ENCODE measurements at places on chromosomes 4 and X.
A peak's percentile ranks its signal among the peaks of the same experiment; 100 is the strongest.

GRCh38 chr4:1855333-1856070 is 454 bp downstream of the LETM1 start:
- no peak for DNase-seq

DNA sequence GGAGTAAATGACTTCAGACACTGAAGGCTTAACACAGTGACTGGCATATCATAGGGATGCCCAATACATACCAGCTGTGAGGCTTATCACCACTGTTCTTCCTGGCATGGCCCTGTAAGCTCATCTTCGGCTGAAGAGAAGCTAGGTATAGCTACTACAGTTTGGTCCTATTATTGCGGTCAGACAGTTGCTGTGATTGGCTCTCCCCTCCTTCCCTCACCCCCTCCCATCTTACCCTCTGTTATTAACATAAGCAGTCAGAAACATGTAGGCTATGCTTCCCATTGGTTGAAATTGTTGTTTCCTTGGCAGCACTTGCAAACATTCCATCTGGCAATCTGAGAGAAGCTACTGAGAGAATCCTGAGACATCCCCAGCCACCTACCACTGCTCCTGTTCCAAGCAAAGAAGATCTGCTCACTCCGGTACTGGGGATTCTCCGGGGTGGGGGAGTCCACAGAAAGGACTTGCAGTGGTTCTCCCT is at the start of gene AKAP14:
Gene AKAP14 (plus strand): TSS at position 51 of the 484 bp plus-strand sequence. CDS start 7,331 bp downstream, outside the sequence.
- DNase-seq, result peak; percentile 34

GRCh38 chr4:22670956-22671355 is 21.8 kb upstream of the GBA3 start:
- no peak for DNase-seq

GRCh38 chr4:56976837-56977320 is 527 bp downstream of the NOA1 start:
- no peak for DNase-seq

DNA sequence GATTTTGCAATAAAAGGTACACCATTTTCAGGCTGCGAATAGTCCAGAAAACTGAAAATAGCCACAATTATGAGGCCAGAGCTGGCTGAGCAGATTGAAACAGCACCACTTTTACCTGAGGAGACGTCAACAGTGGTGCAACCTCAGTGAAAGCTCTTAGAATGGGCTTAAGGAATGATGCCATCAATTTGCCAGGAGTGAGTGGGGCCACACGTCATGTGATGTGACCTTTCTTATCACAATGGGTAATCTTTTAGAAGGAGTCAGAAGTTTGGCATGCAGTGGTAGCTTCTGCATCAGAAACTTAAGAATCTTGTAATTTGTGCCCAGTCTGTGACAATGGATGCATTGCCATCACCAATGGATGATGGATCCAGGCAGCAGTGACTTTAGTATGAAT is 27.6 kb downstream of the ZNF81 start:
- DNase-seq, result no peak

DNA sequence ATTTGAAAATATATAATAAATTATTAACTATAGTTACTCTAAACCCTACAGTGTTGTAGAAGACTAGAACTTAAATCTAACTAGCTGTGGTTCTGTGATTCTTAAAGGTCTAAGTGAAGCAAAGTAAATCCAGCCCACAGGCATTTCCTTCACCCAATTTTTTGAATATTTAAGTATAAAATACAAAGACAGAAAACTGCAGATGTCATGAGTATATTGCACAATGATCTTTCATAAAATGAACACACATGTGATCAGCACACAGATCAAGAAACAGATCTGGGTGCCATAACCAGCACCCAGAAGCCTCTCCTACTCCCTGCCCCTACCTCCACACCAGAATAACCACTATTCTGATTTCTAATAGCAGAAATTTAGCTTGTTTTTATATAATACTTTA is 82.9 kb downstream of the CAMK2D start:
- no peak for DNase-seq

DNA sequence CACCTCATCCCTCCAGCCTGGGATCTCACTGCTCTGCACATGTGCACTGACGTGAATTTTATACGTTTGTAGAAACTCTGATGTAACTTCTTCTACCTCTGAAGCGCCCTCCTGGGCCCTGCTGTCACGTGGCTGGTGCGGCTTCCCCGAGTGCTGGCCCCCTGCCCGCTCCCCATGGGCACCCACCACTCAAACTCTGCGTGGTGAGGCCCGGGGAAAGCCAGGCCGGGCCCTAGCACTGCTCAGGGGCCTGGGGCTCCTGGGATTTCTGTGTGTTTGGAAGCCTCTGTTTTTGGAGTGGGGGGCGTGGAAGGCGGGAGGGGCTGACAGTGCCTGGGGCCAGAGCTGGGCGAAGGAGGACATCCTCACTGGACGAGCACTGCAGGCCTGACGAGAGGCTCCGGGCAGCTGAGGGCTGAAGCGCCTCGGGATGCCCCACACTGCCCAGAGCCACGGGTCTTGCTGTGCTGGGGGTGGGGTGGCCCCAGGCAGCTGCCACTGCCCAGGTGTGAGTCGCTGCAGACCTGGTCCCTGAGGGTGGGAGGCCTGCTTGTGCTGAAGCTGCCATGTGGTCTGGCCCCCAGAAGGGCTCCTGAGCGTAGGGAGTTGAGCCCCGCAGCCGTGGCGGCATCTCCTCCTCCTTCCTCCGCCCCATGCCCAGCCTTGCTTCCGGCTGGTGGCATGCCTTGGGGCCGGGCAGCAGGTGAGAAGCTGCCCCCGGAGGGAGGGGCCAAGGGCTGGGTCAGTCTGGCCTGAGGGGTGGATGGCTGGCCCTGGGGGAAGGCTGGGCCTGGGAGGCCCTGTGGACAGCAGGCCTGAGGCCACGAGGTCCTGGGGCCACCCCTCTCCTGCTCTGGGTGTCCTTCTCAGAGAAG is 7.7 kb downstream of the NAT8L start:
- DNase-seq, result no peak

- no peak for DNase-seq
Observed at GRCh38 chrX:94854251-94854650, 1180.2 kb downstream of the FAM133A start.

GRCh38 chrX:1105671-1106419 is 106.6 kb downstream of the CRLF2 start:
- DNase-seq, result no peak

- DNase-seq, result no peak
Observed at GRCh38 chr4:74109116-74109869, 10.3 kb upstream of the CXCL2 start.

DNA sequence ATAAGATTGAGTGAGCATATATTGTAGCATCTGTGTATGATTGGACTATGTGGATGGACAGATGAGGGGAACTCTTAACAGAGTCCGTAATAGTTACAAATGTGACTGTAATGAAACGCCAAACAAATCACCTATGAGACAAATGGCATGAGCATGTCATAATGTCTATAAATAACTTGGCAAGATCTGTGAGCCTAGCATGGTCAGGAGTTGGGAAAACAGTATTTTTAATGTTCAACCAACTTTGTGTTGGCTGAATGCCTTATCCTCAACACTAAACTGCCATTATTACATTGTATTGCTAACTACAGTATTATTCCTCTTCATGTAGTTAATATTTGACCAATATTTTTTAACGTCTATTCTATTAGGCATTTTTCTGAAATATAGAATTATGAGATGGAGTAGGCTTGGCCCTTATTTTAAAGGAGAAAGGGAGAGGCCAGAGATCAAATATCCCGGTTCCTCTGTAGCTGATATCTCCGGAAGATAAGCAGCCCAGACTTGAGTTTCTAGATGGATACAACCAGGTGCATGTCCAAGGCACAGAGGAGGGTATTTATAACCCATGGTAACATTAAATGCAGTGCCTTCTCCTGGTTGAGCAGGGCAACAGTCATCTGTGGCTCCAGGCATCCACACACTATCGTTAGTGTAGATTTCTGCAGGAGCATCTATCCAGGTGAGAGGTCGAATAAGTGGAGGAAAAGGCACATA is 32.7 kb downstream of the PF4 start:
- DNase-seq, result no peak

DNA sequence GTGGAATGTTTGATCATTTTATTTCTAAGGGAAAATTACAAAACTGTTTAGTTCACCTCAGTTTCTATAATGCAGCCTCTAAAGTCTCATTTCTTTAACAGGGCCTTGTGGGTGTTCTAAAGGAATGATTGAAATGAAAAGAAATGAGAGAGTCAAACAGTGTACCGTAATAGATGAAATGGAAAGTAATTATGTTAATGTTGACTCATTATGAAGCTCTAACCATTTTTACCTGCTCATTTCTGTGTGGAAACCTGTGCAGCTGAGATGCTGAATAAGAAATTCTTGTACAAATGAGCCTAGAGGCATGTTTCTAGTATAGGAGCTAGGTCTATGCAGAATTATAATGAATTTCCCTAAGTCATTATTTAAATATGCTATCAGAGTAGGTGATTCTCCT is 45.2 kb upstream of the RPA4 start:
- no peak for DNase-seq

All from DMS 273 treated with DMSO at 0.1 percent for 48 hours (cell line).